ENCODE measurements at places on chromosomes 3 and 15.

DNA sequence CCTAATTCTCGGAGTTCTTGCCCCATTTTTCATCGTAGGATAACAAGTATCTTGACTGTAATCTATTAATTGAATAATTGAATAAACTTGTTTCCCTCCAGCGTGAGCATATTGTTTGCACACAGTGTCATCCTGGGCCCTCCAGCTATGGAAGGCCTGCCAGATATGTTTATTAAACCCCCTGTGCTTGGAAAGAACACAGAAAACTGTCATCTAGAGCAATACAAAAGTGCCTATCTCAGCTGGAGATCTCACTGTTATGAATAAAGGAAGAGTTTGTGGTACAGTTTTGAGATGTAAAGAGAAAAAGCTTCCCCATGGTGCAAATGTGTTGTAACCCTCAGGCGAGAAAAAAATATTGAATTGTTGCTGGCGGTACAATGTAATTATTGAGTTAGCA is 405.9 kb downstream of the SOX2 start:
- no peak for DNase-seq

- no peak for DNase-seq
Measured at GRCh38 chr3:112598731-112599130, 36.9 kb downstream of the SLC35A5 start.

DNA sequence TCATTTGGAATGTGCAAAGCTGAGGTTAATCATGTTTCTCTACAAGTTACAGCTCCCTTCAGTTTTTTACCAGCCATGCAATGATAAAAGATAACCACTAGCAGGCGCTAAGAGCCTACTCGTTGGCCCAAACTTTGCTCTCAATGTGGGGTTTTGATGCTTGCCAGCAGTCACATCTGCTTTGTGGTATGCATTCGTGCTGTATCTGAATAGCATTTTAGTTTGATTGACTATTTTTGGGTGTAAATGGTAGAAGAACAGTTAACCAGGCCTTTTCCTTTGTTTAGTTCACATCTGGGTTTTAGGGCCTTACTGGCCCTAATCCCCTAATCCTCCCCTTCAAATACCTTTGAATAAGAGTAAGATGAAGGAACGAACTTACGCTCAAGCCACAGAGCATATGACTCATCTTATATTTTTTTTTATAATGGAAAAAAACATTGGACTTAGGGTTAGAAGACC is 4.4 kb upstream of the CLDN11 start:
- DNase-seq, result peak; percentile 81

DNA sequence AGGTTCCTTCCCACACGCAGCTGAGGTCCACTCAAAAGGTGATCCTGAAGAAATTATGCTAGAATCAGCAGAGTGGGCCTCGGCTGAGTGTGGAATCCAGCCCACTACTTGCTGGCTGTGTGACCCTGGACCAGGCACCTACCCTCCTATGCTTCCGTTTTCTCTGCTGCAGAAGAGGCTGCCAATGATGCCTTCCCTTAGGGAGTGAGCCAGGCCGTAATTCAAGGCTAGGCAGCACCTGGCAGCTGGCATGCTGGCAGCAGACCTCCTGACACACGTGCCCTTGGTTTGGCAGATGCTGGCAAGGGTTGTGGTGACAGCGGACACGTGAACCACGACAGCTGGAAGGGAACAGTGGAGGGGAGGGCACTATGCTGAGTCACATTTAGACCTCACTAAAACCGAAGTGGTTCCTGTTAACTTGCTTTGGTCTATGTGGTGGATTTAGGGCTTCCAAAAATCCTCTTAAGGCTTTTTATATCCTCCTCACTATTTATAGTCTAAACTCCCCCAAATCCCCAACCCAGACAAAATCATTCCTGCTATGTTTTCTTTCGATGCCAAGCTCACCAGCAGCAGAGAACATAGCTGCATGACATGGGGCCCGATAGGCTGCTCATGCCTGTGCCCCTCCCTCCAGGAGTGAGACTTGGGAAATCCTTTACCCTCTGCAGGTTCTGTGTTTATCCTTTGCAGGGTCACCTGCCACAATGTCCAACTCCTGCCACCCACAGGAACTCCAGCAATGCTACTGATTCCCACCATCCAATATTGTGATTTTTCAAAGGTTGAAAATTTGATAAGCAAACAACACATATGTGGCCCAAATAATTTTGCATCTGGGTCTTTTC is 10.6 kb upstream of the PCSK6 start:
- DNase-seq, result peak; percentile 79

DNA sequence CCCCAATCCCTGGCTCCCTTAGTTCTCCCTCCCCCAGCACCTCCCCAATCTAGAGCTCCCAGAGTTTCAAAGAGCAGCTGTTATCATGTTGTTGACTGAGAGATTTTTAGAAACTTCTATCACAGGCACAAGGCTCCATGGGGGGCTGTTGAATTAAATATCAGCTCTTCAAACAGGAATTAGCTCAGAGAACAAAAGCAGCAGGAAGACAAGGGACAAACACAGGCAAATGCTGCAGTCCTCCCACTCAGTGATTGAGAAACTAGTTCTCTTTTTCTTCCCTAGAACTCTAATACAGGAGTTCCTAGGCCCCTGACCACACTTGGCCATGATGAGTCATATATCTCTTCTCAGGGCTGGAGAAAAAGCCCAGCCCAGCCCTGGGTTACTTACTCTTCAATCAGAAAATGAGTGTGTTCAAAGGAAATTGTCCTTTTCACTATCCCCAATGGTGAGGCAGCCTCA is 262.1 kb downstream of the IGSF11 start:
- DNase-seq, result no peak

- no peak for DNase-seq
Measured at GRCh38 chr3:45781841-45782240, 14.5 kb downstream of the SLC6A20 start.

- no peak for DNase-seq
Measured at GRCh38 chr3:179504371-179504770, 53.1 kb upstream of the GNB4 start.

- DNase-seq, result no peak
Measured at GRCh38 chr15:63531586-63531985, 27.2 kb downstream of the USP3 start.

GRCh38 chr3:9955611-9956352 is 3.6 kb upstream of the PRRT3 start:
- no peak for DNase-seq

- no peak for DNase-seq
Measured at GRCh38 chr3:188270423-188270972, 116.5 kb downstream of the LPP start.

GRCh38 chr3:70111411-70111810 is 111.9 kb downstream of the SAMMSON start:
- no peak for DNase-seq

GRCh38 chr3:89436846-89437245 is 329.4 kb downstream of the EPHA3 start:
- no peak for DNase-seq

DNA sequence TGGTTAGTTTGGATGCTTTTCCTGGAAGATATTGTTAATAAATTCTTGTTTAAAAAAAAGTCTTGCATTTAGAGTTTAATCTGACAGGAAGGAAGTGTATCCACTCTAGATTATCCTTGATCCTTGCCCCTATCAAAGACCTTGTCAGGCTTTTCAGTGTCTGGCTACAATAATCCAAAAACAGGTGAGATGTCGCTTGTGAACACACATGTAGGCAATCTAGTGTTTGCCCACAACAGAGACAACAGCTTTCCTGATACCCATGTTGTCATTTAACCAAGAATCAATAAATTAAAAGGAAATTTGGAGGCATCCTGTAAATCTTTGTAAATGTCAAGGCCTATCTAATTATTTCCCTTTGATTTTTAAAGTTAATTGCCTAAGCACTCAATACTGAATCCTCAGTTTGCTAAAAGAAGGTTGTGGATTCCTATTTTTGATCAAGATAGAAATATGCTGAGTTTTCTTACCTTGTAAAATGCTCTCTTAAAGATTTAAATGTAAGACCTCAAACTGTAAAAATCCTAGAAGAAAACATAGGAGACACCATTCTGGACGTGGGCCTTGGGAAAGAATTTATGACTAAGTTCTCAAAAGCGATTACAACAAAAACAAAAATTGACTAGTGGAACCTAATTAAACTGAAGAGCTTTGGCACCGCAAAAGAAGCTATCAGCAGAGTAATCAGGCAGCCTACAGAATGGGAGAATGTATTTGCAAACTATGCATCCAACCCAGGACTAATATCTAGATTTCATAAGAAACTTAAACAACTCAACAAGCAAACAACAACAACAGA is 207.7 kb downstream of the NAALADL2 start:
- no peak for DNase-seq

- DNase-seq, result no peak
Measured at GRCh38 chr3:69749461-69749860, 10.2 kb downstream of the MITF start.

DNA sequence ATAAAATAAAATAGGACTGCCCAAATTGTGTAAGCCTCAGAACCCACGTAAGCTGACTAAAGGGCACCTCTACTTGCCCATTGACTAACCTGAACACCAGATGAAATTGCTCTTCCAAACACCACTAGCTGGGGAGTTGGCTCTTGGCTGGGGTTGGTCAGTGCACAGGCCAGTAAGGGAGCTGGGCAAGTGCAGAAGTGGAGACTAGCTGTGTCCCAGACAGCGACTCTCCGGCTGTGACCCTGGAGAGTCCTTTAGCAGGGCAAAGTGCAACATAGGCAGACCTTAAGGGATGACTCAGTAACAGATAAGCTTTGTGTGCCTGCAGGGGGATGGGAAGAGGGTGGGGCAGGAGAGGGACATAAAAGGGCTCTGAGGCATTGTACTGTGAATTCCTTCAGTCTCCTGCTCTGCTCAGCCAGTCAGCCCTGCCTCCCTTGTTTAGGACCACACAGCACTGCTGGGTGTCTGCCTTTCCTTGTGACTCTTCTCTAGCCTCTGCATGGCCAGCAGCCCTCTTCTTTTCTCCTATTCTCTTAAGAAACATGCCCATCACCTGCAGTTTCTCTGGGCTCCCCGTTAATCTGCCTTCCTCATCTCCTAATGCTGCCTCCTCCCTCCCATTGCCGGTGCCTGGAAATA is 13.2 kb downstream of the NR1I2 start:
- DNase-seq, result peak; percentile 81

GRCh38 chr15:68990992-68991500 is 23.4 kb upstream of the NOX5 start:
- DNase-seq, result no peak
